Coronary artery (tissue), 2 donors: ENCODE measurements at places on chromosomes 5 and 9.

DNA sequence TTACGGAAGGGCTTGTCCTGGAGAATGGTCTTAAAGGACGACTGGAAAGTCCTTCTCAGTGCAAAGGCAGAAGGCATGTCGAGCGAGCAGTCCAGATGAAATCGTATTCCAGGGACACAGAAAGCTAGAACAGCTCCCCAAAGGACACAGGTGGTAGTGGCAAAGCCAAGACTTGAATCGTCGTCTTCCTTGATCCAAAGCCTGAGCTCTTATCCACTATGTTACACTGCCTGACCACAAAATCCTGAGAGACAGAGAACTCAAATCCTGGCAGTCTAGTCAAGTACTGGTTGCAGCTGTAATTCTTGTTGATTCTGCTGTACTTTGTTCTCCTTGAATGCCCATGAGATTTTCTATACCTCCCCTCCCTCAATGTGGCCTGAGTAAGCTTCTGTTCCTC is 198.7 kb downstream of the TARS1 start:
- no peak for DNase-seq

- no peak for DNase-seq
Observed at GRCh38 chr9:14240537-14240936, 73.4 kb downstream of the NFIB start.

GRCh38 chr5:66922881-66923280 is 273.7 kb downstream of the CD180 start:
- DNase-seq: no peak

- no peak for DNase-seq
Observed at GRCh38 chr9:24035816-24036215, 209.8 kb upstream of the ELAVL2 start.

DNA sequence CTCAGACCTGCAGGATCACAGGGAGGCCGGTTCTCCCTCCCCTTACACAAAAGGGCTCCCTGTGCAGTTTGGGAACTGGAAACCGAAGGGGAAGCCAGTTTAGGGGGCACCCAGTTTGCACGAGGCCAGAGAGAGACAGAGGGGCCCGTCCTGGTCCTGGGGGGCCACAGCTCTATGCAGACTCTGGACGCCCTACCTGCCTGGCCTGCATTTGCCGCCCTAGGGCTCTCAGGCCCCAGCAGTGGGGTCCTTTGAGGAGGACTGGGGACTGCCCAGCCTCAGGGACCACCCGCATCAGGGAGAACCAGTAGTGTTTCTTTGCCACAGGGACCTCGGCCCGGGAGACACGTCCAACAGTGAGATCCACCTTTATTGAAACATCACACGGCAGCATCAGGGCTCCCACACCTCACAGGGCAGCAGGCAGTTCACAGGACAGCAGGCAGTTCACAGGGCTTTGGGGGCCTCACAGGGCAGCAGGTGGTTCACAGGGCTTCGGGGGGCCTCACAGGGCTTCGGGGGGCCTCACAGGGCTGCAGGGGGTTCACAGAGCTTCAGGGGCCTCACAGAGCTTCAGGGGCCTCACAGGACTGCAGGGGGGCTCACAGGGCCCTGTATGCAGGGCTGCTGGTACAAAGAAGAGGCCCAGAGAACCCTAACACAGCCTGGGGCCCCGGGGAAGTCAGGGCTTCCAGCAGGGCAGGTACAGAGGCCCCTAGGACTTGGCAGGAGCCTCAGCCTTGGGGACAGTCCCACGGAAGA is 648 bp upstream of the NSMF start:
- DNase-seq: peak; percentile 81

DNA sequence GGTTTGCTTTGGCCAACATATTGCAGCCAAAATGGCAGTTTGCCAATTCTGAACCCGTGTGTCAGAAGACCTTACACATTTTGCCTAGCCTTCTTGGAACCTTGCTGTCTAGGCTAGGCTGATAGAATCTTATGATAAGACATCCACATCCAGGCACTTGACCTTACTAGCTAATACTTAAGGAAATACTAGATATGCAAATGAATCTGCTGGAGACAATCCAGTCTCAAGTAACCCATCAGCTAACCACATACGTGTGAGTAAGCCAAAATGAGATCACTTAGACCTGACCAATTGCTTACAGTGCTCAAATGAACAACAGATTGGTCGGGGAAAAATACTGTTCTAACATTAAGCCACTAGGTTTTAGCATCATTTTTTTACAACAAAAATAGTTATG is 1504.6 kb upstream of the CDH9 start:
- no peak for DNase-seq

- DNase-seq: no peak
Observed at GRCh38 chr5:76224898-76225297, 141.7 kb downstream of the SV2C start.

DNA sequence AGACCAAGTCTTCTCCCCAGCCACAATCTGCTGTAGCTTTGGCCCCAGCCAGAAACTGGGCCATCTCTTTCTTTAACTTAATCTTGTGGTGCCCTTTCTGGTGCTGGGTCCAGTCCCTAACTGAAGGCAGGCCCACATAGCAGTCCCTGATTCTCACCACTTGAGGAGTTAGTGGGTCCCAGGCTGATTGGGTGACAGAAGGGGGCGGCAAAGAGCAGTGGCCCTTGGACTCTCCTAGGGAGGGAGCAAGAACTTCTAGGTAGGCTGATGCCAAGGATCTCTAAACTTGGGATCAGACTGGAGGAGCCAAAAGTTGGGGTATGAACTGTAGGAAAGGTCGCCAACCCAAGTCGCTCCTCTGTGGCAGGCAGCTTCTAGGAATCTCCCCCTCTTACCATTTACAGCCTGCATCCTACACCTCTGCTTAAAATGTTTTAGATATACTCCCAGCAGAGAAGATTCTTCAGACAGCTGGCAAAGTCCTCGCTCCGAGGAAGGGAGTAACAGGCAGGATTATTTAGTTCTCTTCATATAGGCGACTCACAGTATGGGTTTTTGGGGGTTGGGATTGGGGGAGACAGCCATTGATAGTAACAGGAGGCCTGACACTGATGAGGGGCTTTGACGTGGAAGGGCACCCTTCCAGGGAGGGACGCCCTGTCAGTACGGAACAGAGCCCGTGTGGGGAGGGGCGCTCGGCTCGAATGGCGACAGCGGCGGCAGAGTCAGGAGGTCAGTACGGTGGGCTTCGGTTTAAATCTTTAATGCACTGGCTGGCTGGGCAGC is 2.0 kb upstream of the CCL27 start:
- peak; percentile 91 for DNase-seq

GRCh38 chr5:83632874-83633273 is 87.8 kb downstream of the HAPLN1 start:
- DNase-seq: no peak

DNA sequence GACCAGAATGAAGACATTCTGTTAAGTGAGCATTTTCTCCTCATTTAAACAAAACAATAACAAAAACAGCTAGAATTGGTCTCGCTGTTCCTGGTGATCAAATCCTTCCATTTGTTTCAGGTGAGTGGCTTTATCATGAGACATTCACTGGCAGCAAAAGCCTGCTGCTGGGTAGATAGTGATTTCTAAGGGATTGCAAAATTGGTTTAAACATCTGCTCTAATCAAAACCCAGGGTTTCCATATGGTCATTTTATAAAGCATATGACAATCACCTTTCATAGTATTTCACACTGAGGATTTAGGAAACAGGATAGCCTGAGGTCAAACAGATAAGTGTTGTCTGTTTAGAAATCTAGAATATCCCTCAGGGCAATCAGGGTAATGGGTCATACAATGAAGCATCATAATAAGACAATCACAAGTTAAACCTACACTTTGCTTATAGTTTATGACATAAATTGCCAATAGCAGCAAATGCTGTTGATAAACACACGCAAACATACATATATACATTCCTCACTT is 769.6 kb upstream of the C9orf72 start:
- DNase-seq: no peak

- no peak for DNase-seq
Observed at GRCh38 chr9:20684875-20685696, 1.0 kb downstream of the FOCAD start.

DNA sequence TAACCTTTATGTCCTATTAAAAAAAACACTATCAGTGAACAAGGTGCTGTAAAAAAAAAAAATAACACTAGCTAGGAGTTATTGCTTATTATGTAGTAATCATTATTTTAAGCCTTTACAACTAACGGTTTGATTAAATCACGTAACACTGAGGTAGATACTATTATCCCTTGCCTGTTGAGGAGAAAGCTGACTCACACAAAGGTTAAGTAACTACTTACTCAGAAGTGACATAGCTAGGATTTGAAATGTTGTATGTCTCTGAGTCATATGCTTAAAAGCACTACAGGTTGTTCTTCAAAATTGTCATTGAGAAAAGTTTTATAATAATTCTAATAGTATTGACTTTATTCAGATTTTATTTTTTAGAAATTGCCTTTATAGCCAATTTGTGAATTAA is 8.8 kb downstream of the TENT2 start:
- no peak for DNase-seq

- no peak for DNase-seq
Observed at GRCh38 chr5:71922584-71923106, 184.6 kb upstream of the MAP1B start.

DNA sequence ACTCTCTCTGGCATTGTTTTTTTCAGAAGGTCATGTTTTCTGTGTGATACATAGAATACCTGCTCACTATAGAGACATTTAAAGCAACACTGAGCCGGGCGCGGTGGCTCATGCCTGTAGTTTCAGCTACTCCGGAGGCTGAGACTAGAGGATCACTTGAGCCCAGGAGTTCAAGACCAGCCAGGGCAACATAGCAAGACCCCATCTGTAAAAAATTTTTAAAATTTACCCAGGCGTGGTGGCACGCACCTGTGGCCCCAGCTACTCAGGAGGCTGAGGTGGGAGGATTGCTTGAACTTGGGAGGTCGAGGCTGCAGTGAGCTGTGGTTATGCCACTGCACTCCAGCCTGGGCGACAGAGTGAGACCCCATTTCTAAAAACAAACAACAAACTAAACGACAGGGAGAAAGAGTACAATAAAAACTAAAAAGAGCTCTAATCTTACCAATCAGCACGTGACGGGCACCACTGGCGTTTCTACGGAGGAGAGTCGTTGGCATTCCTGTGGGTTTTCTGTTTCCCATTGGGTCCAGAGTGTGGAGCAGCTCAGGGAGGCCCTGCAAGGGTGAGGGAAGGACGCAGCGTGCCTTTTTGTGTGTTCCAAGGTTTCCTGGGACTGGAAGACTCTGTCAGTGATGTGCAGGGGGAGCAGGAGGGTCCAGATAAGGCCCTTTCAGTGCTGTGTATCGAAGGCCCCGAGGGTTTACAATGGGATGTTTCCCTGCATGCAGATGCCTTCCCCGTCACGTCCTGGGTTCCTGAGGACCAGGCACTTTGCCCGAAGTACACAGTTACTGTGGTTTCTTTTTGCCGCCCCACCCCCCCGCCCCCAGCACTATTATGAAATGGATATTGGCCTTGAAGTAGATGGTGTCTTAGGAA is 7.2 kb upstream of the RNU6ATAC start:
- no peak for DNase-seq

DNA sequence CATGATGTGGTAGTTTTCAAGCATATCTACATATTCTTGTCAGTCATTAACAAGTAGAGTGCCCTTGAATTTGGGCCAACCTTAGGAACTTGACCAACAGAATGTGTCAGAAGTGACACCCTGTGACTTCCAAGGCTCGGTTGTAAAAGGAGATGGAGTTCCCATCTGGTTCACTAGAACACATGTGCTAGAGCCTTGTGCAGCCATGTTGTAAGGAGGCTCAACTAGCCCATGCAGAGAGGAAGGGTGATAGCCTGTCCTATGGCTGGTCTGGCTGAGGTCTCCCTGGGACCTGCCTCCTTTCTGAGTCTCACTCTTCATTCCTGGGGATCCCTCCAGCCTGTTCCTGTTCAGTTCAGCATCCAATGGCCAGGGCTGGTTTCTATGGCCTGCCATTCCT is 28.1 kb upstream of the HRH2 start:
- no peak for DNase-seq
